Right renal pelvis (tissue), 4 donors: ENCODE measurements at places on chromosomes 6 and 20.
A peak's percentile ranks its signal among the peaks of the same experiment; 100 is the strongest.

DNA sequence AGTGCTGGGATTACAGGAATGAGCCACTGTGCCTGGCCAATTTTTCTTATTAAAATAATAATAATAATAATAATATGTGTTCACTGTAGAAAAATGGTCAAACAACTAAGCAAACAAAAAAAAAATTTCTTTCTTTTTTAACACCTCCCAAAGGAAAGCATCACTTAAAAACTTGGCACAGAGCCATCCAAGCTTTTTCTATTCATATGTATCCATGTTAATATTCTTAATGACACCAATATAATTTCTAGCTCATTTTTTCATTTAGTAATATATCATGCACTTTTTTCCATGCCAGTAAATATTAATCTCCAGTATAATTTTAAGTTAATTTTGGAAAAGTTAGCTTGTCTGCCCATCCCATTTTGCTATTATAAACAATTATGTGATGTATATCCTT, 101.8 kb downstream of the MBOAT1 start:
- no peak for DNase-seq

DNA sequence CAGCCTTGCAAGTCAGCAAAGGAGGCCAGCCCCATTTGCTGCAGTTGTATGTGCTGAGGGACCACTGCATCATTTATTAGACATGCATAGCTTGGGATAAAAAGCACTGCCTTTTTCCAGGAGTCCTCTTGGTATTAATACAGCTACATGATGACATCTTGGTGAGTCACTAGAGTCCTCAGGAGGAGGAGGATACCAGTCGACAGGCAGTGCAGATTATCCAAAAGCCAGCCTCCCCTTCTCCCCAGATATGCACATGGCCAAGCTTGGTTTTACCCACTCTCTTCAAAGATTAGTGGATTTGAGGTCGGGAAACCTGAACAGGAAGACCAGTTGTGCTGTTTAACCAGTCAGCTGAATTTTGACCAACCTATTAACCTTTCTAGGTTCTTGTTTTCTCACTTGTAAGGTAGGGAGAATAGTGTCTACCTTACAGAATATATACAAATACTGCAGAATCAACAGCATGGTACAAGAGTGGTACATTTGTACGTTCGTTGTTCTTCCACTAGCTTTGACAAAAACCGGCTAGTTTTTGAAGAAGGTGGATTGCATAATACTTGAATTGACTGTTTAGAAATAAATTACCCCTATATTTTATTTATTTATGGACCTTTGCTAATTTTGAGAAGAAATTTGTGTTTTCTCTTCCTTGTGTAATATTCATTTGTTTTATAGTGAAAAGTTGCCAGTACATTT, 31.9 kb downstream of the VAPB start:
- no peak for DNase-seq

DNA sequence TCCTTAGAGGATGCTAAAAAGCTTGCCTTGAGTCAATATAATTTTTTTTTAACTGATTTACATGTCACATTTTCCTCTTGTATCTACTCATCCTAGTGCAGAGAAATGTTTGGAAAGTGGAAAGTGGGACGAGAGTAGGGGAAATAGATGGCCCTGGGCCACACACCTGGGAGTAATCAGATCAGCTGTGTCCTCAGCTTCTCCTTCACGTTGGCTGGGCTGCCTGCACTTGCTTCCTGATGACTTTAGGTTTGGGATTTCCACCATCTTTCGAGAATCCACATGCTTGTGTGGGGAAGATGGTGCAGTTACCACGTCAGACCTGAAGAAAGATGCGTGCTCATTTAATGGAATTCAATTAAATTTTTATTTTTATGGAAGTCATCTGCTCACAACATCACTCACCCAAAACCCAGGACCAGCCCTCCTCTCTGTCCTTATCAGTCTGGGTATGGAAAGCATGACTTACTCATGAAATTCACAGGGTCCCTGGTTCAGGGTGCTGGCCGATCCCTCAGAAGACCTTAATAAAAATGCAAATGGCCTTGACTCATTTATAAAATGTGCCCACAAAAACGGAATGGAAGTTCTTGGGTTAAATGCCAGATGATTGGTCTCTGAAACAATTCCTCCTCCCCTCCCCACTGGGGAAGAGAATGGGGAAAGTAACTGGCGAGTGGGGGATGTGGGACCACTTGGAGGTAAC, 74.5 kb upstream of the TIAM2 start:
- no peak for DNase-seq

DNA sequence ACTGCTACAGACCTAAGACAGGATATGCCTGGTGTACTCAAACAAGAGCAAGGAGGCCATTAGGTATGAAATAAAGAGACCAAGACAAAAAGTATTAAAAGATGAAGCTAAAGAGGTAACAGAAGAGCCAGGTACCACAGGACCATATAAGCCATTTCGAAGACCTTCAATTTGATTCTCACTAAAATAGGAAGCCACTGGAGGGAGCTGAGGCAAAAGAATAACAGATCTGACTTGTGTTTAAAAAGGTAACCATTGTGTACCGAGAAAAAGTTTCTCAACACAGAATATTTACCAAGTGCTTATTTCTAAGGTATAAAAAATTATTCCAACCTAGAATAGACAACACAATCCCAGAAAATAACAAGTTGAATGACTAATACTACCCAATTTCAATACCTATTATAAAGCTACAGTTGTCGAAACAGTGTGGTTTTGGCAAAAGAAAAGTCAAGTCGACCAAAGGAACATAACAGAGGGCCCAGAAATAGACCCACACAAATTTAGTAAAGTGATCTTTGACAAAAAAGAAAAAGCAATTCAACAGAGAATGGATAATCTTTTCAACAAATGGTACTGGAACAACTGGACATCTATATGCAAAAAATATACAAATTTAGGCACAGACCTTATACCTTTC, 125.3 kb upstream of the DST start:
- no peak for DNase-seq

DNA sequence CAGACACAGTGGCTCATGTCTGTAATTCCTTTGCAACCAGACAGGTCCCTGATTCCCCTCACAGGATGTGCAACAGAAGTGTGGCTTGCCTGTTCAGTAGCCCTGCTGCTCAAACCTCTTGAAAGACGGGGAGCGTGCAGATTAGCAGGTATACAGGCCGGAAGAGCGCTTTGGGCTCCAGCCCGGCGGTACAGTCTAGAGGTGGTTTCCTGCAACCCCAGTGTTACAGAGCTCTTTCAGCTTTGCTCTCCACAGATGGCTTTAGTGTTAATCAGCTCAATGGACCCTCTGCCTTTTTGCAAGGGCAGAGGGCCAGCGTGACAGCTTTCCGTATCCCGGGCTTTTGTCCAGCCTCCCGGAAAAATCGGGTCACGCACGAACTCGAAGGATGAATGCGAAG, 67.2 kb upstream of the TNFRSF21 start:
- no peak for DNase-seq

DNA sequence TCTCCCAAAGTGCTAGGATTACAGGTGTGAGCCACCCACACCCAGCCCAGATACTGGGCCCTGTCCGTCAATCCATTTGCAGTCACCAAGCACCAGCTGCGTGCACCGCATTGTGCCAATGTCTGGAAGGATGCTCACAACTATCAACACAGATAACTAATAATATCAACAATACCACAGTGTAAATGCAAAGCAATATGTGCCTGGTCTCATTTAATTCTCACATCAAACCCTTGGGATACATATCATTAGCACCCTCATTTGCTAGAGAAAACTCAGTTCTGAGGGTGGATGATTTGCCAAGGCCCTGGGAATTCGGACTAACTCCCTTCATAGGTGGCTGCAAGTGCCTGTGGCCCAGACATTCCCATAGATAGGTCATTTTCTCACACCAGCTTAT, 14.5 kb downstream of the RIPOR3 start:
- DNase-seq, result no peak

DNA sequence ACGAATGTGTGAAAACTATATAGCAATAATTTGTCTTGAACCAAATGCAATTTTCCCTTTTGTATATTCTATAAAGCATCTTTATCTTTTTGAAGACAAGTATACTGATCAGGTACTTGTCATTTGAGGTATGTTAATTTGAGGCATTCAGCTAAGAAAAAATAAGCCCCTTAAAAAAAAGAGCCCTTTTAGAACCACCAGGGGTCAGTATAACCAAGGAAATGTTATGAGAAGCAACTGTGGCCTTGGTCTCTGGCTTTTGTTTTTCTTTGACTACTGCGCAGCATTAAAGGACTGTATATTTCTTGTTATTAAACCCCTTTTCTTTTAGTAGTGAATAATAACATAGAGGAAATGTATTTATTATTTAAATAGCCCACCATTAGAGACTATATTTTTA, 43.1 kb downstream of the CD109 start:
- DNase-seq, result peak; percentile 54

DNA sequence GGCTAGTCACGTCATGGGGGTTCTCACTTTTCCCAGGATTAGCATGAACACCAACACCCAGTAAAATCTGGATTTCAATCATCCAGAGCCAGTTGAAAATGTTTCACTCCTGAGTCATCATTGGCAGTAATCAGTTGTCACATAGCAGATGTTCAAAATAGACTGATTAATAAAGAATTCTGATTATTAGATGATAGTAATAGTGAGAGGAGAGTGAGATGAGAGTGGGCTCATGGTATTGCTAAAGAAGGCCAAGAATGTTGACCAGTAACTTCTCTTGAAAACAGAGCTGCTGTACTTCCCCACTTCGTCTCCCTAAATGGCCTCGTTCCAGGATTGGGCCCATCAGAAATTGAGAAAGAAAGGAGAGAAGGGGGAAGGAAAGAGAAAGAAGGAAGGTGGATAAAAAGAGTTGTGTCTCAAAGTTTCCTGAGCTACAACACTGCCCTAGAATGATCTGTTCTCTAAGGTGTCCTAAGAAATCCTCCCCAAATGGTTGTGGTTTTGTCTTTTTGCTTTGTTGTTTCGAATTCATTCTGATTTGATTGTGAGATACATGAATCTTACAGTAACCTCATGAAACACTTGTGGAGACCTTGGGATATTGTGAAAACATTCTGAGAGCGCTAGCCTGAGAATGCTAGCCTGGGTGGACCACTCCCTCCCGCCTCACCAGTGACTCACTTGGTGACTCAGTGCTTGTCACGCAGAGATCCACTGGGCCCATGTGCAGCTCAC, 502.2 kb upstream of the JARID2 start:
- no peak for DNase-seq

DNA sequence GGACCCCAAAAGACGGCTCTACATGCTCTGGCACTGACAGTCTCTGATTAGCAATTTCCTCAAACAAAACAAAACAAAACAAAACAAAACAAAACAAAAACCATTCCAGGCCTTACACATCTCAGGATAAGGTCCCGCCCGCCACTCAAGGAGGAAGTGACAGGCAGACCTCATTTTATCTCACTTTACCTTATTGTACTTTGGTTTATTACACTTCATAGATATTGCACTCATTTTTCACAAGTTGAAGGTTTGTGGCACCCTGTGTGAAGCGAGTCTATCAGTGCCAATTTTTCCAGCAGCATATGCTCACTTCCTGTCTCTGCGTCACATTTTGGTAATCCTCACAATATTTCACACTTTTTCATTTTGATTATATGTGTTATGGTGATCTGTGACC, 15.2 kb downstream of the ZBP1 start:
- DNase-seq, result no peak

DNA sequence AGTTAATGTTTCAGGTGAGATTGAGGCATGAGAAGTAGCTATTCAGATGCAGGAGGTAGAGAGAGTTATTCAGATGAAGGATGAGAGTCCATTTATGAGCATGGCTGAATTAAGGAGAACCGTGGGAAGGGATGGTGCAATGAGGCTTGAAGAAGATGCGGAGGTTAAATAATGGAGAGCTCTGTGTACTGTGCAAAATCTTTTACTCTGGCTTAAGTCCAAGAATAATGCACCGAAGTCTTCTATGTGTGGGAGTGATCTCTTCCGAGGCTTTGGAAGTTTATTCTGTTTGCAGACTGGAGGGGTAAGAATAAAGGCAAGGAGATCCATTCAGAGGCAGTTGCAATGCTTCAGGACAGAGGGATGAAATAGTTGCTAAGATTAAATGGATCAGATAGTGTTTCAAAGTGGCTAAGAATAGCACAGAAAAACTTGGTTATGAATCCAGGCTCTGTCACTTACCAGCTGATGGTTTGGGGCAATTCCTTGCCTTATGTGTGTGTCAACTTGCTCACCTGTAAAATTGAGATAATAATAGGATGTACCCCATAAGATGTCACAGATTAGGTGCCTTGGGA, 467.1 kb downstream of the HDGFL1 start:
- peak; percentile 28 for DNase-seq

DNA sequence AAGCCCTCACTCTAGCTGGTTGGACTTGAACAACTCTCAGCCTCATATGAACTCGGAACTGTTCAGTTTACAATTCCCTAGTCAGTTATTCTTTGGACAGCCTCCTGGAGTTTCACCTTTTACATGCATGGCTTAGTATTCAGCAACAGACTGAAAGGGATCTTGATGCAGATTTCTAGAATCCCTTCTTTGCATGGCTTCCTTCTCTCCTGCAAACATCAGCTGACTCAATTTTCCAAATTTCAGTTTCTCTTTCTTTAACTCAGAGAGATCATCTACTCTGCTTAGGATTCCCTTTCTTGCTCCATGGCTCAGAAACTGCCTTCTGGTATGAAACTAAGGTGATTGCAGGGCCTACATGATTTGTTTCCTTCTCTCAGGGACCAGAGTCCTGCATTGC, 99.6 kb downstream of the CEP57L1 start:
- DNase-seq, result no peak

GRCh38 chr6:55659304-55659703, 80.3 kb upstream of the HMGCLL1 start:
- DNase-seq, result no peak

- no peak for DNase-seq
These were observed 123.0 kb upstream of the SNX9 start for GRCh38 chr6:157699777-157700636.

DNA sequence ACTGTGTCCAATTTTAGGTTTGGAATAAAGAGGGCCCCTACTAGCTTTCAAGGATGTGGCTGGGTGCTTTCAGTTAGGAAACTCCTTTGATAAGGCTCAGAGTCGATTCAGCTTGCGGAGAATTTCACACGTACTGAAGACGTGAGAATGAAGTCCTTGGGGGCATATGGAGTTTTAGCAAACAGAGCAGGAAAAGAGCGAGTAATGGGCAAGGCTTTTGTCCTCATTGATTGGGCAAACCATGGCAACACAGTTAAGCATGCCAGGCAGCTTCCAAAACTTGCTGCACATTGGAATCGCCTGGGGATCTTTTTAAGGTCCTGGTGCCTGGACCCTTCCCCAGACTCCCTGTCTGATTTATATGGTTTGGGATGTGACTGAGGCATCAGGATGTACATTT, 29.2 kb downstream of the ISM1 start:
- no peak for DNase-seq

- no peak for DNase-seq
These were observed 41.2 kb downstream of the SASH1 start for GRCh38 chr6:148383658-148384368.
